Left lung (tissue), 14 donors: ENCODE measurements at places on chromosomes 7 and 10. TPM values are rescaled to one million over a fixed set of nuclear protein-coding genes. Genes with fewer than 3 reads are reported as not detected.

Gene LDB3
- polyA plus RNA-seq, result 1.3 TPM

Gene HOXA9
- 0.38 TPM for polyA plus RNA-seq

Gene BTBD16
- 0.15 TPM for polyA plus RNA-seq

Gene HOXA2
- 19.6 TPM for polyA plus RNA-seq
